Suppressor macrophage treated with lipopolysaccharide for 1 hour (primary cell): ENCODE measurements at places on chromosomes 16 and 17.

GRCh38 chr17:80063830-80064585 is 27.6 kb downstream of the CCDC40 start:
- DNase-seq, result peak; percentile 82

- no peak for DNase-seq
These were observed 2.2 kb downstream of the TMEM132E start for GRCh38 chr17:34581446-34582184.

DNA sequence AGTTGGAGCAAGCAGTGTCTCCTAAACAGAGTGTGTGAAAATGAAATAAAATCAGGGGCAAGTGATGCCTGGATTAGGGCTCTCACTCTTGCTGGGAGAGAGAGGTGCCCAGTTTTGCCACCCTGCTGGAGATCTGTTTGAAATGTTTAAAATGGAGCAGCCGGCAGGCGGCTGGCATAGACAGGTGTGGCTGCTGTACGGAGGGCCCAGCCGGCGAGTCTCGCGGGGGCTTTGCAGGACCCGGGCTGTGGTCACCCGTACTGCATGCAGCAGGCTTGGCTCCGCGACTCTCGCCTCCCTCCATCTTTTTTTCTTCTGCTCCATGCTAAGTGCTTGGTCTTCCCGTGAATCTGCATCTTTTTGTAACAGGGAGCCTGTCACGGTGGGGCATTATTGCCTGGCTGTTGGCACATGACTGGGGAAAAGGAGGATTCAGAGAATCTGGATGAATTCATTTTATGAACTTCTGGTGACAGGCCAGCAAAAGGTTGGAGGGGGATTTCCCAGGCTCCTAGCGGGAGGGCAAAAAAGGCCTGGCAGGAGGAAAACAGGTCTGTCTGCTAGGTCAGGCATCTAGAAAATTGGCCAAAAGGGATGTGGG is 1.8 kb downstream of the ZNRF1 start:
- DNase-seq, result peak; percentile 64

- no peak for DNase-seq
These were observed 19.8 kb upstream of the SLC39A11 start for GRCh38 chr17:73112246-73112645.

GRCh38 chr17:8793649-8794048 is 5.5 kb downstream of the MFSD6L start:
- DNase-seq, result peak; percentile 36
